ENCODE measurements at places on chromosomes 7 and 10.

DNA sequence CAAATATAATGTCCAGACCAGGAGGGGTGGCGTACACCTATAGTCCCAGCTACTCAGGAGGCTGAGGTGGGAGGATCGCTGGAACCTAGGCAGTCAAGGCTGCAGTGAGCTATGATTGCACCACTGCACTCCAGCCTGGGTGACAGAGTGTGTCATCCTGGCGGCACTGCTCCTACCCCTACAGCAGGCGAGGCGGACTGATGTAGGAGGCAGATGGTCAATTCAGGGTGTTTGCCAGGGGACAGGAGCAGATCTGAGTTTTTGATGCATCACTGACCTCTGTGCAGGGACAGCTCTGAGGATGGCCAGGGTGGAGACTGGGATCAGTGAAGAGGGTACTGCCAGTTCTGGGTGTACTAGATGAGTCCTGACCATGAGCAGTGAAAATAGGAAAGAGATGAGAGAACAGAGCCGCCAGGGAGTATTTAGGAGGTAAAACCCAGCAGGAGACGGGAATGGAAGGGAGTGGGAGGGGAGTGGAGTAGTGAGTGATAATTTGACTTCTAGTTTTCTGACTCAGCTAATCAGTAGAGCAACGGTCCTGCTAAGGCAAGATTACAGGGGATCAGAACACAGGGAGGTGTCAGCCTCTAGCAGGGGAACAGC, 75.3 kb downstream of the HIP1 start:
- no peaks in the 10 kb centered on the region for H3K27me3 ChIP-seq
- H3K27ac ChIP-seq, result no peak overlapping the region
- no peak for DNase-seq

GRCh38 chr7:157507987-157508386, 171.2 kb downstream of the DNAJB6 start:
- H3K27me3 ChIP-seq, result peaks cover 10% of the 10 kb centered on the region
- no peaks in the 10 kb centered on the region for H3K36me3 ChIP-seq
- no peak overlapping the region for H3K4me3 ChIP-seq

DNA sequence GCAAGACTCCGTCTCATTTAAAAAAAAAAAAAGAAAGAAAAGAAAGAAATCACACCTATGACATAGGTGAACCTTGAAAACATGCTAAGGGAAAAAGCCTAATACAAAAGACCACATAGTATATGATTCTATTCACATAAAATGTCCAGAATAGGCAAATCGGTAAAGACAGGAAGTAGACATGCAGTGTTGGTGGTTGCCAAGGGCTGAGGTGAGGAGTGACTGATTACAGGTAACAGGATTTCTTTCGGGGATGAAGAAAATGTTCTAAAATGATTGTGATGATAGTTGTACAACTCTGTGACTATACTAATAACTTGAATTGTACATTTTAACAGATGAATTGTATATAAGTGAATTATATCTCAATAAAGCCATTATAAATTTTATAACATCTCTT, 3.3 kb downstream of the XPNPEP1 start:
- no peaks in the 10 kb centered on the region for H3K36me3 ChIP-seq
- H3K4me3 ChIP-seq, result no peak overlapping the region
- no peak overlapping the region for H3K27ac ChIP-seq
- H3K27me3 ChIP-seq, result no peaks in the 10 kb centered on the region
- DNase-seq, result no peak

DNA sequence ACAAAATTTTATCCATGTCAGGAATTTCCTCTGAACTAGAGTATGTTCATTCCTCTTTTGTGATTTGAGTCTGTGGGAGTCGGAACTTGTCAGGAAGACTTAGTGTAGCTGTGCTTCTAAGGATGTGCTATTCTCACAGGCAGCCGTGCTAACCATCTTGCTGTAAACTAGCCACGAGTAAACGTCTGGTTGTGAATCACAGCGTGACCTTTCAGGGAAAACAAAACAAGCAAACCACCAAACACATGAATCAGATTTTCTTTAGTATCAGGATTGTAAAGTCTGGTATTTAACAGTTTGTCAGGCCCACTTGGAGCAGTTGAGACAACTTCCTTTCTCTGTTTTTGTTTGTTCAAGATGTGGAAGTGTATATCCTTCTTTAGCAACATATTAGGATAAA, 32.0 kb downstream of the AUTS2 start:
- H3K4me3 ChIP-seq, result no peak overlapping the region
- DNase-seq, result no peak
- H3K27me3 ChIP-seq, result no peaks in the 10 kb centered on the region
- H3K36me3 ChIP-seq, result no peaks in the 10 kb centered on the region
- H3K27ac ChIP-seq, result no peak overlapping the region
- H3K4me1 ChIP-seq, result no peaks in the 10 kb centered on the region

- H3K36me3 ChIP-seq, result no peaks in the 10 kb centered on the region
- no peaks in the 10 kb centered on the region for H3K4me1 ChIP-seq
- H3K27me3 ChIP-seq, result no peaks in the 10 kb centered on the region
- no peak overlapping the region for H3K4me3 ChIP-seq
Measured at GRCh38 chr10:86234541-86235270, 131.9 kb downstream of the GRID1 start.

DNA sequence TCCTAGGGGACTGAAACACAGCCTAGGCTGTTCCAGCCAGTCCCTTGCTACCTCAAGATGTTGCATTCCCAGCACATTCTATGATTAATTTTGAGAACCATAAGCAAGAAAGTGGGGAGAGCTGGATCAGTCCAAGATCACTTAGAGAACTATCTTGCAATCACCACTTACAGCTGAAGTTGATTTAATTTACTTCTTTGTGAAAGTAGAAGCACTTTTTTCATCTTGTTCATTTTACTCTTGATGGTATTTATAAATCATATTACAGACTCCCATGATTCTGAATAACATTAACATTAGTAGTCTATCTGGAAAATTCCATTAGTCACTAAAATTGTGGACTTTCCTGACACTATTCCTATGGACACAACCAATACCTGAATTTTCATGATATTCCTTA, 118.5 kb downstream of the ETV1 start:
- no peak overlapping the region for H3K4me3 ChIP-seq
- no peak for DNase-seq
- no peak overlapping the region for H3K27ac ChIP-seq

- no peak overlapping the region for H3K27ac ChIP-seq
- DNase-seq, result no peak
- no peak overlapping the region for H3K4me3 ChIP-seq
- no peaks in the 10 kb centered on the region for H3K27me3 ChIP-seq
- H3K36me3 ChIP-seq, result no peaks in the 10 kb centered on the region
Measured at GRCh38 chr7:155555116-155555695, 8.8 kb upstream of the CNPY1 start.

- no peak overlapping the region for H3K27ac ChIP-seq
- no peaks in the 10 kb centered on the region for H3K4me1 ChIP-seq
- H3K36me3 ChIP-seq, result no peaks in the 10 kb centered on the region
- no peaks in the 10 kb centered on the region for H3K27me3 ChIP-seq
- H3K4me3 ChIP-seq, result no peak overlapping the region
Measured at GRCh38 chr7:6558837-6559236, 7.6 kb upstream of the GRID2IP start.

GRCh38 chr7:90933041-90933440, 331.2 kb upstream of the FZD1 start:
- no peak overlapping the region for H3K27ac ChIP-seq
- no peaks in the 10 kb centered on the region for H3K36me3 ChIP-seq
- H3K4me1 ChIP-seq, result peaks cover 10% of the 10 kb centered on the region
- H3K4me3 ChIP-seq, result no peak overlapping the region

All from HCT116 (cell line).